ENCODE measurements at places on chromosomes 6 and 20.

DNA sequence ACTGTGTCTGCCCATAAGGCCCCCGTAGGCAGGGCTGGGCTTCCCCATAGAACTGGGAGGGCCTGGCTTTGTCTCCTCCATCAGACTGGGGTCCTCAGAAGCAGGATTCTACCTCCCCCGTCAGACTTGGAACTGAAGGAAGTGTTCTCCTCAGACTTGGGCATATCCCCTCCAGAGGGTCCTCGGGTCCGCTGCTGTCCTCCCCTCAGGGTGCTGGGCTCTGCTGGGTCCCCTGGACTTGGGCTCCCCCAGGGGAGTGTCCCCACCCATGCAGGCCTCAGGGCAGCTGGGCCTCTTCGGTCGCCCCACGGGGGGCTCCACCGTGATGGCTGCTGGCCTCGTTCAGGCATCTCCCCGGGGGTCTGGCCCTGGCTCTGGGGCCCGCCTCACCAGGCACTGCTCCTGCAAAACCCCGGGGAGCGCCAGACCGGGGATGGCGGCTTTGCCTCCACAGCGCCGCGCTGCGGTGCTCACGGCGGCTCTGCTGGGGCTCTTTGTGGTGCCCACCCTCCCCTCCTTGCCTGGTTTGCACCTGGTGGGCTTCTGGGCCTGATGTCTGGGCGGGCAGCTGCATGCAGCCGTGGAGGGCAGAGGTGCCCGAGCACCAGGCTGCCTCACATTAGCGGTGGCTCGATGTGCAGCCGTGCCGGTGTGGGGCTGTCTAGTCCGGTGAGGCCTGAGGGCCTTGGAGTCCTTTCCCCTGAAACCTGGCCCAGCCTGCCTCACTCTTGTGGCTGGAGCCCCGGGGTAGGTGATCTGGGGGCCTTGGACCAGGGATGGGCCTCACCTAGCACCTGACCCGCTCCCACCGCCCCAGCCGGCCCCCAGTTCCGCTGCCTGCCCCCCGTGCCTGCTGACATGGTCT, 13.9 kb downstream of the COL20A1 start:
- no peak for DNase-seq

DNA sequence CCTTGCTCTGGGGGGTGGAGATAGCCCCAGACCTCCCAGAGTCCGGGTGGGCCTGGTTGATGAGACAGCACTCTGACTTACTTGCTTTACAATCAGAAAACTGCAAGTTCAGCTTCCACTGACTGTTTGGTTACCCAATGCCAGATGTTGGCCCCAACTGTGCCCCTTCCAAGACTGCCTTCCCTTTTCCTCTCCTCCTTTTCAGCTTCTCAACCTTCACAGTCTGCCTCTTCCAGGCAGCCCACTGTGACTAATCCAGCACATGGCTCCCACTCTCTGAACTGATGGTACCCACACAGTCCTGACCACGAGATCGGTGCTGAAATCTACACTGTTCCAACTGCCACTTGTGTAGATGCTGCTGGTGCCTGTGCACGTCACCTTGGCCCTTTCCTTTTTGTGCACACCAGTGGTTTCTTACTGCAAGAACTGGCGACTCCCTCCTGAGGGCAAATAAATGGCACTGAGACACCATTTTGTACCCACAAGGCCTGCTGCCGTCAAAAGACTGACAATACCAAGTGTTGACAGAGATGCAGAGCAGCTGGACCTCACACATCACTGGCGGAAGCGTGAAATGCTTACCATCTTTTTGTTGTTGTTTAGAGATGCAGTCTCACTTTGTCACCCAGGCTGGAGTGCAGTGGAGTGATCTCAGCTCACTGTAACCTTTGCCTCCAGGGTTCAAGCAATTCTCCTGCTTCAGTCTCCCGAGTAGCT, 1.8 kb upstream of the ARFGAP1 start:
- no peak for DNase-seq

GRCh38 chr6:128491610-128492206, 28.7 kb downstream of the PTPRK start:
- peak; percentile 34 for DNase-seq

- DNase-seq: no peak
Measured at GRCh38 chr6:168078175-168078942, 653 bp downstream of the FRMD1 start.

DNA sequence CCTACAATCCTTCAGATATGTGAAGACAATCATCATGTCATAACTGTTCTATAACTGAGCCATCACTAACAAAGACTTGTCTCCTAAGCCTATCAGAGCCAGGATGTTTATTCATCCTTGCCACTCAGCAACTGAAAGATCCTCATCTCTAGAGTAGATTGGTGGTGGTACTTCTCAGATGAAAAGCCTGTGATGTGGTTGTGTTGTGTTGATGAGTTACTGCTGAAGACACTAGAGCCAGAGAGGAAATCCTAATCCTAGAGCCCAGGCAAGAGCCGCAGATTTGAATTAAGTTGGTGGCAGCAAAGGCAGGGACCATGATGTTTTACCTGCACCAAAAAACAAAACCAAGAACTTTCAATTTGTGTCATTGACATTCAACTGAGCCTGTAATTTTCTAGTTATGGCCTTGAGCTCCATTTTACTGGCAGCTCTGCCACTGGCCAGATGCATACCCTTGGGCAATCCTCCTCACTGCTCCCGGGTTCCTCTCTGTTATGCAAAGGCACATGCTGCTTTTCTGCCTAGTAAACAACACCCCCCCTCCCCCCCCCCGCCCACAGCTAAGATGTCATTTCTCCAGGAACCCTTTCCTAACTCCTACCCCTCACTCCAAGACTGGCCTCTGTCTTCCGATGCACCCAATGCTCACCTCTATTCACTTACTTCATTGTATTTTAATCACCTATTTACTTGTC, 50.2 kb upstream of the REV3L start:
- DNase-seq: peak; percentile 88

DNA sequence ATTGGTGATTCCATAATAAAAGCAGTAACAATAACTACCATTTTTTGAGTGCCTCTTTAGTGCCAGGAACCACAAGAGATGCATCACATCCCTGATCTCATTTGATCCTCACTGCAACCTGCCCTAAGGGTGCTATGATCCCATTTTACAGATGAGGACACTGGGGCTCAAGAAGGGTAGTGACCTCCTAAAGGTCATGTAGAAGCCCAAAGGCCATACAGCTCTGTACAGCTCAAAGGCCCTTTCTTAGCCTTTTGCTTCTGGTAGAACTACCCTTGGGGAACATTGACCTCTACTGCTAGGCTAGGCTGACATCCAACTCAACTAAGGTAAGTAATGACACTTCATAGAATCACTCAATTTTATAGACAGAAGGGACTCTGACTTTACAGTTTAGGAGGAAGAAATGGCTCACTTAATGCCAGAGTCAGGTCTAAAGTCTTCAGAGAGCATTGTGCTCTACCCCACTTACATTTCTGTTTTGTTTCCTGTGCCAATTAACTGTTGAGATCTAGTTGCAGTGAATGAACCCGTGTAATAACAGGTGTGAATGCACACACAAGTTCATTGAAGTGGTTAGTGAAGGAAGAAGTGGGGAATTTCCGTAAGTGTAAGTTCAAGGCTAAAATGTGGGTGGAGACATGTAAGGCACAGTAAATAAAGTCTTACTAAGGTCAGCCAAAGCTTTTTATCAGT, 10.7 kb downstream of the SLC9A8 start:
- DNase-seq: peak; percentile 73

- no peak for DNase-seq
Measured at GRCh38 chr6:5411414-5411813, 150.1 kb downstream of the FARS2 start.

DNA sequence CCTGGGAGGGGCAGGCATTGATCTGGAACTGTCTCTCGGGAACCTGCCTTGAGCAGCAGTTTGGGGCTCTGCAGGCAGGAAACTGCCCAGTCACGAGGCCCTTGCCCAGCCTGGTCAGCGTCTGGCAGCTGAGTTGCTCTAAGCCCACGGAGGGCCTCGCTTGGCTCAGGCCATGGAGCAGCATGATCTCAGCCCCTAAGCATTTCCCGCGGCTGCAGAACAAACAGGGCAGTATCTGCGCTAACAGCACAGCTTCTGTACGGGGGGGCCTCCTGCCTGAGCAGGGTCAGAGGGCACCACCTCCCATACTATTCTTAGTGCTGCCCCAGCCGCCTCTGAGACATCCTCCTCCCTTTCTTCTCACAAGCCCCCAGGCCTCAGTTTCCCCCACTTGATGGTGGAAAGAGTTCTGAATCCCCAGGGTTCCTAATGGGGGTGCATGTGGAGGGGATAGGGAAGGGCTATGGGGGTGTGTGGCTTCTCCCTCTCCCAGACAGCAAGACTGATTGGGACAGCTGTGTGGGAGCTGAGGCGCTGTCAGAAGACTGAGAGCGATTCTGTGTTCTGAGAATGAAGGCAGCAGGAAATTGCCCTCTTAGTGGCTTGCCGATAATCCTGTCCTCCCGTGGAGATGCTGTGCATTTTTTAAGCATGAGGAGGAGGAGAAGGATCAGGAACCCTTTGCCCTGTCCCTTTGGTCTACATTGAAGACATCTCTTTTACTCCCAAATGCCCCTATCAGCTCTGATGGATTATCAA, 46.4 kb downstream of the MOCS1 start:
- DNase-seq: no peak

GRCh38 chr20:45104786-45105185, 3.9 kb upstream of the KCNS1 start:
- no peak for DNase-seq

DNA sequence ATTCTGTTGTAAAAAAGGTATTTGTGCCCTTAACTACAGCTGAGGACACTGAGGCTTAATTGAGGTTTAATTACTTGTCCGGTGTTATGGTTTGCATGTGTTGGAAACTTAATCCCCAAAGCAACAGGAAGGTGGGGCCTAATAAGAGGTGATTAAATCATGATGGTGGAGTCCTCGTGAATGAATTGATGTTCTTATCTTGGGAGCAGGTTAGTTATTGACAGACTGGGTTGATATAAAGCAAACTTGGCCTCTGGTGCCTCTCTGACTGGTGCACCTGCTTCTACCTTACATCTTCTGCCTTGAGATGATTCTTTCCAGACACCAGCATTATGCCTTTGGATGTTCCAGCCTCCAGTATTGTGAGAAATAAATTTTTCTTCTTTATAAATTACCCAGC, 306.5 kb upstream of the HS3ST5 start:
- DNase-seq: no peak

DNA sequence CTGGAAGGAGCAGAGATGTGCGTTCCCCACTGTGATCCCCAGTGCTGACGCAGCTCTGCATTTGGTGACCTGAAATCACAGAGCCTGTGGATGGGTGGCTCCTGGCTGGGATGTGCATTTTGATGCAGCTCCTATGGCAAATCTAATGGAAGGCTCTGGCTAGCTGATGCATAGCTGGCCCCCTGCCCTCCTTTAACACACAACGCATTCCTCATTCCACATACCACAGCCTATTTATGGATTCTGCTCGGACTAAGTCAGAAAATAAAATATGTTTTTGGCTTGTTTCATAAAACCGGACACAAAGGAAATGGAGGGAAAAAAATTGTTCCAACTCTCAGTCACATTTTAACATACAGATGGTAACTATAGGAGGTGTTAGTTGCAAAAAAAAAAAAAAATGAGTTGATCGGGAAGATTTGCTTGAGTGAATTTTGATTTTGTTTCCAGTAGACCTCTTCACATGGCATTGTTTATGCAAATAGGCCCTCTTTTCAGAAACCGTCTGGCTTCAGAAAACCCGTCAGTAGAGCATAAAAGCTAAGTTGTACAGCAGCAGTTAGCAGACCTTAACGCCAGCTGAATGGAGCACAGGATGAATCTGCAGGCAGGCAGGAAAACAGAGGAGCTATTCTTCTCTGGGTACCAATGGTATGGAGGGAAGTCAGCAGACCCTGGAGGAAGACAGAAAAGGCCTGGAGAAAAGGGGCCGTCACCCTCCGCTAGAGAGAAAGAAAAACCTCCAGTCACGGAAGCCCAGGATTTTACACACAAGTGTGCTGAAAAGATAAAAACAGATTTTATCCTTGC, 215.4 kb downstream of the HDGFL1 start:
- no peak for DNase-seq

DNA sequence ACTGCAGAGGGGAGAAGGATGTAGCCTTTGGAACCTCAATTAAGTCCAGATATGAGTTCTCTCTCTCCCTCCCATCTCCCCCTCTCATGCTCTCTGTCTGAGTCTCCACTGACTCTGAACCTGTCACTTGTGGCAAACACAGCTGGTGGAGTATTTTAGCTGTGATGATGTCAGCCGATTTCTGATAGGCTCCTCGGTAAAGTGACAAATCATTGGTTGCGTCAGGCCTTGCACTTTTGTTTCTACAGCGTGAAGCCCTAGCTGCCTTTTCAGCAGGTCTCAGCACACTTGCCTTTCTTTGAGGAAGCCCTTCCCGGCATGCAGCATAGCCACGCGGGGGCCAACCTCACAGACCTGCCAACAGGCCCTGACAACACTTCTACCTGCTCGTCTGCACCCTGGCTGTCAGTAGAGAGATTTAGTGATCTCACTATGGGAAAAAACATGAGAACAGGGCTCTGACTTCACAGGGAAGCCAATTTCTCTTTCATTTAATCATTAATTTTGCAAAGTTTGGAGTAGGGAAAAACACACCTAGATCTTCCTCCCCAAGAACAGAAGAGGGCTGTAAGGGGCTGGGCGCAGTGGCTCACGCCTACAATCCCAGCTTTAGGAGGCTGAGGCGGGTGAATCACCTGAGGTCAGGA, 84.4 kb downstream of the GMPR start:
- peak; percentile 89 for DNase-seq

- DNase-seq: no peak
Measured at GRCh38 chr20:12698817-12699216, 310.0 kb upstream of the SPTLC3 start.

GRCh38 chr6:32659856-32660595, 6.4 kb downstream of the HLA-DQB1 start:
- DNase-seq: peak; percentile 59

DNA sequence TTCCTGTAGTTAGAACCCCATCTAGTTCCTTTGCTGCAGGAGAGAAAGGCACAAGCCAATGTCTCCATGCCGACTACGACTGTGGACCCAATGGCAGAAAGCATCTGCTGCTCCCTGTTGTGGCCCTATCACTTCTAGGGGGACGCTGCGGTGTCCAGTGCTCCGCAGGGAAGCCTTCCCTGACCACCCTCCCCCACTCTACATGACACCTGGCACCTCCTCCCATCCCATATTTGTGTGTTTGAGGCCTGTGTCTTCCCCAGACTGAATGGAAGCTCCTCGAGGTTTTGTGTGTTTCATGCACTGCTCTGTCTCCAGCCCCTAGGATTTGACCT, 159.5 kb downstream of the DTNBP1 start:
- no peak for DNase-seq

GRCh38 chr6:132132924-132133639, 181.9 kb upstream of the CCN2 start:
- no peak for DNase-seq

DNA sequence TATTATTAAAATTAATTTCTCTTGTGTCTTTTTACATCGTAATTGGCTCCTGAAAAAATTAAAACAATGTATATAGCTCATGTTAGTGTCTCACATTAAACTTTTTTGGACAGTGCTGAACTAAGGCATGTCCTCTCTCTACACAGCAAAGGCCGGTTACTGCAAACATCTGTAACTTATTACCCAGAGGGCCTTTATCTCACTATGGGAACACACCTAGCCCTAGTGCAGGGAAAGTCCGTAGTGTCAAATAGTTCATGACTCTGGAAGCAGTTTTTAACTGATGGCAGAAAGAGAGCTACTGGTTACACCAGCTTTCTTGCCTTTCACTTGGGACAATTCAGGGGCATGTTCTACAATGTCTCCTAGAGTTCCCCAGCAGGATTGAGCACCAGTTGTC, 82.2 kb downstream of the PAK5 start:
- no peak for DNase-seq

- DNase-seq: peak; percentile 49
Measured at GRCh38 chr20:49276961-49277785, 684 bp downstream of the ZNFX1 start.

- no peak for DNase-seq
Measured at GRCh38 chr20:1494436-1494835, 3.2 kb upstream of the SIRPB2 start.
